Pulmonary artery endothelial cell (primary cell): ENCODE measurements at places on chromosomes 16 and 17. TPM values are rescaled to one million over a fixed set of nuclear protein-coding genes. Genes with fewer than 3 reads are reported as not detected.
A peak's percentile ranks its signal among the peaks of the same experiment; 100 is the strongest.

- no peak for DNase-seq
Observed at GRCh38 chr16:27164352-27164751, 39.0 kb upstream of the KDM8 start.

DNA sequence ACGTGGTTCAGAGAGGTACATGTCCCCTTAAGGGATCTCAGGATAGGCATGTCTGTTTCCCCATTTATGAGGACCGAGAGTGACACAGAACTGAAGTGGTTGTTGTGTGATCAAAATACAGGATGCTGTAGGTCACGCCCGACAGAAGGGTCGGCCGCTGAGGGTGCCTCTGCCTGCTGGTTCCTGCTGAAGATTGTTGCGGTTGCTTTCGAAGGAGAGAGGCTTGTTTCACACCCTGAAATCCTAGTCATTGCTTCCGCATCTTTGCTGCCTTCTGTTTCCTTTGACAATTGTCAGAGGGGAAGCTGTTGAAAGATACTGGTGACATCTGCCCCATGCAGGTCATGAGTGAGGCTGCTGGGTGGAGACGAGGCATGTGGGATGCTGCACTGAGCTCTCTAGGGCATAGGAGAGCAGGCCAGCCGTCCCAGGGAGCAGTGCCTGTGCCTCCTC, 3.8 kb upstream of the NAT9 start:
- DNase-seq = no peak

DNA sequence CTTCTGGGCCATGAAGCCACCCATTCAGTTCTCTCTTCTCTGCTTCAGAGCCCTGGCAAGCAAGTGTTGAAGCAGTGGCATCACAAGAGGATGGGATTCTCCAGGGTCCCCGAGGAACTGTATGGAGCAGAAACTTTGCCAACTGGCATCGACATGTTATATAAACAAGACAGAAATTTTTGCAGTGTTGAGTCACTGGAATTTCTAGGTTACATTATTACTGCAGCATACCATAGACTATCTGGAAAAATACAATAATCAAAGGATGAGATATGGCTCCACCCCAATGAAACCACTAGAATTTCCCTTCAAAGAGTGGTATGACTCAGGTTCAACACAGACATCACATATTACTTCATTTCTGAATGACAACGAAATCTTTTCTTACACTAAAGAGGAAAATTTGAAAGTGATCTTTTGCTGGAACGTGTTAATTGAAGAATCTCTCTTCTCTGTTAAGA, 343.0 kb upstream of the DYNLRB2 start:
- DNase-seq = peak; percentile 67

GRCh38 chr17:43554857-43555256, 8.7 kb upstream of the ETV4 start:
- no peak for DNase-seq

- no peak for DNase-seq
Observed at GRCh38 chr17:33871720-33872540, 383.2 kb upstream of the CCL2 start.

DNA sequence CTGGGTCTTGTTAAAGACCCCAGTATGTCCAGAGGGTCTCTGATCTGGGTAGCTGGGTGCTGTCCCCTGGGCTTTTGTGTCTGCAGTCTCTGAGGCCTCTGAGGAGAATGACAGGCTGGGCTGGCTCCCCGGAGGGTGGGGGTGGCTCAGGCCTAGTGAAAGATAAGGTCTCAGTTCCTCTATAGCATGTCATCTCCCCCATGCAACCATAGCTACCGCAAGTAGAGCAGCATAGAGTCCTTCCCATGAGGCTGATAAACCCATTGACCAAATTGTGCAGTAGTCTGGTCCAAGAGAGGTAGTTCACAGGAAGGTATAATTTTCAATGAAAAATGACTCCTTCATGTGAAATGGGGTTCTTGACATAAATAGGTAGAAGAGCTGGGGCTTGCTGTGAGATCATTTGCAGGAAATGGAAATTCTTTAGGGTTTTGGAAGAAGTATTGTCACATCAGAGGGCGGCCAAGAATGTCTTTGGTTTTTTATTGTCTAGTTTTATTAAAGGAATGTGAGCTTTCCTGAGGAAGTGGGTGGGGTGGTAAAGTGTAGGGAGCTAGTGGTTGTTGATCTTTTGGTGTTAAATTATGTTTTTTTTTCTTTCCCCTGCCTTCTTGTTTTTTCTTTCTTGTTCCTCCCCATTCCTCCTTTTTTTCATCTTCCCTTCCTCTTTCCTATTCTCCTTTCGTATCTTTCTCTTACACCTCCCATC, 21.0 kb downstream of the SLC7A6OS start:
- peak; percentile 63 for DNase-seq

DNA sequence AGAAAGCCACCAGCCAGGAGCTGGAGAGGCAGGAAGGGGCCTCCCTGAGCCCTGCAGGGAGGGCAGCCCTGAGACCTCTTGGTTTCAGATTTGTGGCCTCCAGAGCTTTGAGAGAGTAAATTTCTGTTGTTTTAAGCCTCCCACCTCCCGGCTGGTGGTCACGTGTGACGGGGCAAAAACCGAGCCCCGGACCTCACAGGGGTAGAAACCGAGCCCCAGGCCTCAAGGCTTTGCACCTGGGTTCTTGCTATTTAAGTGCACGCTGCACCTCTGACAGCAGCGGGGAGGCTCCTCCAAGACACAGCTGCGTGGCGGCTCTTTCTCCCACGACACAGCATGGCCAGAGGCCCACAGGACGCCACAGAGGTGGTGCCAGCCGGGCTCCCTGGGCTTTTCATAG, 17.4 kb upstream of the ZC3H18 start:
- DNase-seq = no peak

GRCh38 chr16:82755570-82756282, 129.0 kb downstream of the CDH13 start:
- DNase-seq = no peak

PRR11 gene
- 13.3 and 19.4 TPM in 2 replicates for total RNA-seq

PGP gene
- total RNA-seq = 19.3 and 25.8 TPM in 2 replicates

ZPBP2 gene
- total RNA-seq = not detected in 2 replicates
